Cardiac septum (tissue), 1 donor: ENCODE measurements at places on chromosomes 2 and 18. TPM values are rescaled to one million over a fixed set of nuclear protein-coding genes. Genes with fewer than 3 reads are reported as not detected.

- DNase-seq: no peak
Observed at GRCh38 chr18:13797157-13797611, 26.8 kb upstream of the MC5R start.

GRCh38 chr2:60759654-60760053 lies 3.6 kb downstream of the PAPOLG start:
- no peak for DNase-seq

DNA sequence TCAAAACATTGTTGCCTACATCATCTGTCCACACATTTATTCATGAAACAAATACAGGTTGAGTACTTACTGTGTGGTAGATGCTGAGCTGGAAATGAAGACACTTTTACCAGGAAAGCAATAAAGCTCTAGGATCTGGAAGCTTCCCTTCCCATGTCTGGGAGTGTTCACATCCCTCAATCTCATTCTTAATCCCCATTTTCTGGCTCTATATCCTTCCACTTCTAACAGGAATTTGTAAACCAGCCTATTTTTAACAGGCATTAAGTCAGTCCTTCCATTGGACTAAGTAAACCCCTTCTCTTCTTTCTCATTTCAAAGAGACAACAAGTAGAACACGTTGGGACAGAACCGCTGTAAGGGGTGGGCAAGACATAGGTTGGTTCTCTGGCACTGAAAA lies 589.5 kb downstream of the ARHGAP15 start:
- no peak for DNase-seq

GRCh38 chr2:219388907-219389156 lies 1.1 kb upstream of the DNPEP start:
- DNase-seq: no peak

The RAPGEF4 gene
- total RNA-seq: 12.6 TPM

DNA sequence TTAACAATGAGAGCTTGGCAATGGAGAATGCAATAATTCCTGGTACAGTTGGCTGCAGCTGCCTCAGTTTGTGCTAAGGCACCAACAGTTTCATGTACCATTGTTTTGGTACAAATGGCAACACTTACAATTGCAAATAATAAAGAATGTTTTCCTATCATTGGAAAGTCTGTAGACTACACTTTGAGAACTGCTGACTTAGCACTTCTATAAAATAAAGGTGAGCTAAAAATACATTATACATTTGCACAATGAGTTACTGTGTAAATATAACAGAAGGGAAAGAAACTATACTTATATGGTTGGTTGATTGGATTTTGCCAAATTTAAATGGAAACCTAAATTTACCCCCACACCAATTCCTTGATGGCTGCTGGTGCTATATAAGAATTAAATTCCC lies 44.9 kb upstream of the TWSG1 start:
- DNase-seq: no peak

GRCh38 chr2:27377618-27378095 lies 2.9 kb downstream of the ZNF513 start:
- DNase-seq: no peak

The VWC2L gene
- total RNA-seq: 0.08 TPM

The PLB1 gene
- total RNA-seq: 2.0 TPM

The DUSP19 gene
- 8.6 TPM for total RNA-seq

GRCh38 chr2:58906081-58906645 lies 665.0 kb upstream of the FANCL start:
- DNase-seq: no peak

The SNORC gene
- 1.1 TPM for total RNA-seq

- no peak for DNase-seq
Observed at GRCh38 chr2:165017966-165018596, 62.8 kb upstream of the SLC38A11 start.

DNA sequence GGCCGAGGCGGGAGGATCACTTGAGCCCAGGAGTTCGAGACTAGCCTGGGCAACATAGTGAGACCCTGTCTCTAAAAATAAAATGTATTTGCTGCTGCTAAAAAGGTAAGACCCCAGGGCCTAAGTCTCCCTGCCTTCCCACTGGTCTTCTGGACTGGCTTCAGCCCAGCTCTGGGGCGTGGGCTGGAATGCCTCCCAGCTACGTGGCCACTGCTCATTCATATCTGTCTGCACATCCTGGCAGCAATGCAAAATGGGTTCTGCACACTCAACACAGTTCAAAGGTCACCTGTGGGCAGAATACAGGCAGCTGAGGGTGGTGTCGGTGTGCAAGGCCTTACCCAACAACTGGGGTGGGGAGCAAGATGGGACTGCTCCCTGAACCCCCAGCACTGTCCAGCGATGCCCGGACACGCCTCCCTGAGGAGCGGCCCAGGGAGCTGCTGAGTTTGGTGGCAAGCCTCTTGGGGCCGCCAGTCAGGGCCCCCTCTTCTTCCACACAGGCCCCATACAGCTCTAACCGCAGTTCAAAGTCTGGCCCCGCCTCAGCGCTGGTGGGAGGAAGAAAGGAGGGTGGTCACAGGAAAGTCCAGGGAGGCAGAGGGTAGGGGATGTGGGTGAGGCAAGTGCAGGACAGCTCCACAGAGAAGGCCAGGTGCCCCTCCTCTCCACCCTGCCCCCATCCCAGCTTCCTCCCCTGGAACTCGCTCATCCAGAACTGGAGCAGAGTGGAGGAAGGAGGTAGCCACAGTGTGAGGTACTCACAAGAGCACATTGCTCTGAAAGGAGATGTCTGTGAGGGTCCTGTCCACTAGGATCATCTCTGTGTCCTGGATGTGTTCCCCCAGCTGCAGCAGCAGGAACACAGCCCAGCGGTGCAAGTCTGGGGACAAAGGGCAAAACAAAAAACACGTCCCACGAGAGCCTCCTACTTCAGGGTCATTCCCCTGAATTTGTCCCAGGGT lies 8.2 kb downstream of the WDR54 start:
- no peak for DNase-seq

GRCh38 chr2:20599861-20600461 lies 50.9 kb downstream of the HS1BP3 start:
- DNase-seq: peak; percentile 62

The NYAP2 gene
- total RNA-seq: 0.05 TPM

DNA sequence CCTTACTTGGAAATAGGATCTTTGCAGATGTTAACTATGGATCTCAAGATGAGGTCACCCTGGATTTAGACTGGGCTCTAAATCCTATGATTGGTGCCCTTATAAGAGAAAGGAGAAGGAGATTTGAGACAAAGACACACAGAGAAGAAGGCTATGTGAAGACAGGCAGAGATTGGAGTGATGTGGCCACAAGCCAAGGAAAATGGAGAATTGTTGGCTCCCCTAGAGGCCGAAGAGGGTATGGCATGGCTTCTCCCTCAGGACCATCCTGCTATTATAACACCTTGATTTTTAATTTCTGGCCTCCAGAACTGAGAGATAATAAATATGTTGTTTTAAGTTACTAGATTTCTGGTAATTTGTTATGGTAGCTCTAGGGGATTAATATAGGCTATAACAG lies 7.6 kb downstream of the CYBRD1 start:
- DNase-seq: no peak

DNA sequence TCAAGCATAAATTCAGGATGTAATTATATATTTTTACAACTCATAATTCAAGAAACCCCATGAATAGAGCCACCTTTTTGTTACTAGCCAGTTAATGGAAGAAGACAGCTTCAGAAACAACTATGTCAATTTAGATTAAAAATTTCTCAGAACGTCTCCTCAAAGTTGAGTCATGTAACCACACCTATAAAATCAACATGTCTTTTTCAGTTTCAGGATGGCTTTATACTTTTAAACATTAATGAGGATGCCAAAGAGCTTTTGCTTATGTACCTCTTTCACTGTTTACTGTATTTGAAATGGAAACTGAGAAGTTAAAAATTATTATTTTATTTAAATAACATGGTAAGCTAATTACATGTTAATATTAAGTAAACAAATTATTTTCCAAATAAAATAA lies 280.1 kb downstream of the PTH2R start:
- DNase-seq: no peak

The PPP1R7 gene
- 77.7 TPM for total RNA-seq

The HAAO gene
- total RNA-seq: 2.5 TPM

DNA sequence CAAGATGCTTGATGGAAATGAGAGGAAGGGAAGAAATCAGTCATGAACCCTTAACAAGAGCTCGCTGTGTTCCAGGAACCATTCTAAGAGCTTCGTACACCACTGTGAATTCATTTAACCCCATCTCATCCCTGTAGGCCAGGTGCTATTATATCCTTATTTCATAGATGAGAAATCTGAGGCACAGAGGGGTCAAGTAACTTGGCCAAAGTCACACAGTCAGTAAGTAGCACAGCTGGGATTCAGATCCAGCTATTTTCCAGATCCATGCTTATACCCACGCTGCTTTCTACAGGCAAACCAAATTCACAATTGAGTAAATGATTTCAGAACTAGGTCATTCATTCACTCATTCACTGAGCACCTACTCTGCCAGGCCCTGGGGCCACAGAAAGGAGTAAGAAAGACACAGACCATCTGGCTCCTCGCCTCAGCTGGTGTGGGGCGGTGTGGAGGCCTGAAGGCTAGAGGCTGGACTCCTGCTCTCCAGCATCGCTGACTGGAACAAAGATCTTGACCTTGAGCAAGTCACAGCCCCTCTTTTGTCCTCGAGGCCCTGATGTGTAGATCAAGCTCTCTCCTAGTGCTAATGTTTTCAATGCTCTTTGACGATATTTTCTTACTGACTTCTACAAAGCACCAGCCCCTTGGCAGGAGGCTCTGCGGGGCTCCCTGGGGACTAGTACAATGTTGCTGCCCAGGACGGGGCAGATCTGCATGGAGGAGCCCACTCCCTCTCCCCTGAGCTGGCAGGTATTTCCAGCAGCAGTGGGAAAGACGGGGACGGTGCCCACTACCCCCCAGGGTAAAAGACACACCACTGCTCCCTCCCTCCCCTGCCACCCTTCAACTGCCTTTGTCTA lies 26.5 kb downstream of the STEAP3 start:
- no peak for DNase-seq

DNA sequence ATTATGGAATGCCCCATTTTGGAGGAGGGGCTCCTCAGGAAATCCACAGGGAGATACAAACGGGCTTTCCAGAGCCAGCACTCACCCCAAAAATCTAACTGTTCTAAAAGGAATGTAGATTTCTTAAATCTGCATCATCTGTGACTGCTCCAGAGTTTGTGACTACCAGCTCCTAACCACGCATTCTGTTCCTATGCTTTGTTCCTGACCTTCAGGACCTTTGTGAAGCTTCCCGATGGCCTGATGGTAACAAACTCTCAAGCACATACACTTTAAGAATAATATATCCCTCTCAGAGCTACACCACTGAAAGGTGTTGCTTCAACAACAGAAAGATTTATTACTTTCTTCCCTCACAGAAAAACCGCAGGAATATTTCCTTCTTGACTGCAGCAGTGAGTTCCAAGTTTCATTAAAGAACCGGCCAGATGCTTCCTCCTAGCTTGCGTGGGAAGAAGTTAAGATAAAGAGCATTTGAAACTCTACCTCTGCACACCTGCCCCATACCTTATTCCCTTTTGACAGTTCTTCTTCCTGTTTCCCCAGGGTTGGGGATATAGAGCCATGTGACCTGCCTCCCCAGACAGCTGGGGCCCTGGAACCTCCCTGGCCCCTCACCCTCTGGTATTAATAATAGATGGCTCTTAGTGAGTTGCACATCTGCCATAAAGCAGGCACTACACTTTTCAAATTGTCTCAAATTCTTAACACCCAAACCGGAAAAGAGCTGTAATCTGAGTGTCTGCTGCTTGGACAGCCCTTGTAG lies 40.2 kb upstream of the EML4 start:
- no peak for DNase-seq

The SERPINB2 gene
- total RNA-seq: not detected
